ENCODE measurements at places on chromosomes 11 and 22.
A peak's percentile ranks its signal among the peaks of the same experiment; 100 is the strongest.

DNA sequence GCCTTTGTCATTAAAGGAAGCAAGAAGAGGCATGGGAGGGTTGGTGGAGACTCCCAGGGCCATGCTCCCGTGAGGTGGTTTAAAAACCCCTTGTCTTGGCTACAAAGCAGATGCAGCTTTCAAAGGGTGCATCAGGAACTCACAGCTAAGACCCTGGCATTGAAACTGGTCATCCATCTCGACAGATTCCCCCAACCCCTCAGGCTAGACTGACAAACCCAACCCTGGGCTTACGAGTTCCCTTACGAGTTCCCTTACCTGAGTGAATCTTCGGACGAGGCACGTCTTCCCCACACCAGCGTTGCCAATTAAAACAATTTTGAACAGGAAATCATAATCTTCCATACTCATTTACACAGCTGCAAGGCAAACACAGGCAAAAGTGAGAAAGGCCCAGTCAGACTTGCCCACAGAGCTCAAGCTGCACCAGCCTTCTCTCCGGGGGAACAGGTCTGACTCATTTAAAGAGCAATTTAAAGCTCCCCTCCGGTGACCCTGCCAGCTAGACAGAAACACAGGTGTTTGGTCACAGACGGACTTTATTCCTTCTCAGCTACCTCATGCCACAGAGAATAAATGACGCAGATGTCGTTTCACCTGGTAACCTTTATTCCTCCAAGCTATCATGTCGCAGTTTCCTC, 74.6 kb downstream of the RAB30 start:
- DNase-seq = no peak
- H3K4me1 ChIP-seq = peaks cover 49% of the 10 kb centered on the region
- H3K36me3 ChIP-seq = no peaks in the 10 kb centered on the region
- no peaks in the 10 kb centered on the region for H3K27me3 ChIP-seq
- H3K4me3 ChIP-seq = no peak overlapping the region

DNA sequence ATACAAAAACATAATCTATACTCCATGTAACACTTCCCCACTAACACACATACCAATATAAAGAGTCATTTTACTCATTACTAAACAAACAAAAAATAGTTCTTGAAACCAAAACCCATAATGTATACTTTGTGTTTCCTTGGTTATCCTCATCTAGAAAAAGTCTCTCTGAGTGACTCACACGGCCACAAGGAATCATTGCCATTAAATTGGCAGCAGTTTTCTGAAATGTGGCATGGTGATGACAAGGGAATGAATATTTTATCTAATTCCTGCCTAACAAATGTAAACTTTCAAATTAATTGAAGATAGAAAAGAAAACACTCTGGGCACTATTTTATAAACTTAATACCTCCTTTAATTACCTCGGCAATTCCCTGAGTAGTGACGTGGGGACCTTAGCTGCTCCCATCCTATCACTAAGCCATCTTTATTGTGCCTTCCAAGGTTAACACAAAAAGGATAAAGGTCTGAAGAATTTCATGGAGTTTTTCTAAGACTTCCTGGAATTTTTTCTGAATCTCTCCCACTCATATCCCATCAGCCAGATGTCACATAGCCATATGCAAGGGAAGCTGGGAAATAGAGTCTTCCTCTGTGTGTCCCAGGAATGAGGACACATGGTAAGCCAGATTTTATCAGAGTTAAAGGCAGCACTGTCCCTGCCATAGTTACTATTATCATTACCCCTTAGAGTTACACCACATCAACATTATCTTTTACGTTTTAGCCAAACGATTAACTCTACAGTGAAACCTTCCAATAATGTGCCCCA, 857.2 kb upstream of the TENM4 start:
- no peak for DNase-seq
- H3K36me3 ChIP-seq = no peaks in the 10 kb centered on the region
- no peaks in the 10 kb centered on the region for H3K4me1 ChIP-seq
- no peak overlapping the region for H3K4me3 ChIP-seq

GRCh38 chr11:3106736-3107524, 49.7 kb upstream of the CARS1 start:
- H3K27ac ChIP-seq = no peak overlapping the region
- DNase-seq = no peak
- no peak overlapping the region for H3K4me3 ChIP-seq
- peaks cover 7% of the 10 kb centered on the region for H3K4me1 ChIP-seq

DNA sequence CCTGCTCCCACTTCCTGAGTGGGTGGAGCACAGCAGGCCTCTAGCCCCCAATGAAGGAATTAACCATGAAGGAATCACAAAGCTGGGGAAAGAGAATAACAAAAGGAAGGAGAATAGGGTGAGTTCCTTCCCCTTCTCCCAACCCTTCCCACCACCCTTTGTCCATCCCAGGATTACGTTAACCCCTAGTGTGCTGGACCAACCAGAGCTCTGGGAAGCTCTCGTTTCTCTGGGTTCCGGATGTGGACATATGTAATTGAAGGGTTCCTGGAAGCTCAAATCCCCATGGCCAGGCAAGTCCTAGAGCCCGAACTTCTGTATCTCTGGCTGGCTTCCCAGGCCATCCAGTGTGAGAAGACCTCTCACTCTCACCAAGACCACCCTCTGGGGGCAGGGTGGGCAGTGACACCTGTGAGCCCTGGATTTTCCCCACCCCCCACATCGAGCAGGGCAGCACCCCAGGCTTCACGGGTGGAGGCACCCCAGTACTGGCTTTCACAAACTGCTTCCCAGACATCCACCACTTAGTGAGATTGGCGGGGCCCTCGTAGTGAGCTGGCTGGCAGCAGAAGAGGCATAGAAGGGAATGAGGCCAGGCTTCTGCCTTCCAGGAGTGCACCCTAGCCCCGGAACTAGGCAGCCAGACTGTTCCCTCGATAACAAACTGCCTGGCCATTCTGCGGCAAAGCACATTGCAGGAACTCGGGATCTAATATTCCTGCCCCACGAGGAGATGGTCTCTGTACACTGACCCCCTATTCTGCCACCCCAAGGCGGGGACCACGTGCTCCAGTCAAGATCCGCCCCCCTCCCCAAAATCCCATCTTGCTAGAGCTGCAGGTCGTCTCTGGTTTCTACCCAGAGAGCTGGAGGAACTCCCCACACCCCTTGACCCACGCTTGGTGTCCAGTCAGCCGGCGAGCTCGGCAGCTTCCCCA, 2.1 kb downstream of the NECTIN1 start:
- H3K27me3 ChIP-seq = no peaks in the 10 kb centered on the region
- H3K4me1 ChIP-seq = peaks cover 56% of the 10 kb centered on the region
- peak overlapping the region; percentile 92 for H3K27ac ChIP-seq
- no peak for DNase-seq

DNA sequence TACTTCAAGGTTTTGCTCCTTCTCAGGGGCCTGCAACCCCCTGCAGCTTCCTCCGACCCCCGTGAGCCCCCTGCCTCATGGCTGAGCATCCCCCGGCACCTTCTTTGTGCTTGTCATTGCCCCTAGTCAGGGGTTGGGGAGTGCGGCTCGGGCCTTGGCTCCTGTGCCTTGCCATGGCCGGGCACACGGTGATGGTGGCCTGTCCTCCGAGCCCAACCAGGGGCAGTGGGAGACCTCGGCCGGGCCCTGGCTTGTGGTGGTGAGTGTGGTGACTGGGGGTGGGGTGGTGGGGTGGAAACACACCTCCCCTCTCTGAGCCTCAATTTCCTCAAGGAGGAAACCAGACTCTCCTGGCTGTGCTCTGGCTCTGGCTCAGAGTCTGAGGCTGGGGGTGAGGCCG, 1.5 kb upstream of the MRGPRG start:
- H3K4me3 ChIP-seq = no peak overlapping the region
- H3K36me3 ChIP-seq = no peaks in the 10 kb centered on the region
- H3K27ac ChIP-seq = no peak overlapping the region

GRCh38 chr11:121268581-121268980, 24.0 kb upstream of the SC5D start:
- no peaks in the 10 kb centered on the region for H3K36me3 ChIP-seq
- H3K4me3 ChIP-seq = no peak overlapping the region
- no peaks in the 10 kb centered on the region for H3K4me1 ChIP-seq
- H3K27ac ChIP-seq = no peak overlapping the region
- no peak for DNase-seq
- H3K27me3 ChIP-seq = no peaks in the 10 kb centered on the region

GRCh38 chr11:45523760-45524159, 141.7 kb downstream of the CHST1 start:
- no peaks in the 10 kb centered on the region for H3K36me3 ChIP-seq
- H3K4me1 ChIP-seq = no peaks in the 10 kb centered on the region
- no peak overlapping the region for H3K27ac ChIP-seq
- H3K27me3 ChIP-seq = no peaks in the 10 kb centered on the region
- DNase-seq = no peak
- H3K4me3 ChIP-seq = no peak overlapping the region

Data from vagina (tissue), 2 donors.